ENCODE measurements at places on chromosomes 7 and 10. TPM values are rescaled to one million over a fixed set of nuclear protein-coding genes. Genes with fewer than 3 reads are reported as not detected.

AQP1 gene
- 6.4 TPM for total RNA-seq

IKZF1 gene
- under 0.01 TPM for total RNA-seq

RSPH10B2 gene
- total RNA-seq: 0.13 TPM

HOGA1 gene
- total RNA-seq: 0.18 TPM

PTPRZ1 gene
- not detected for total RNA-seq

UFSP1 gene
- 2.6 TPM for total RNA-seq
